Inflammatory macrophage (primary cell): ENCODE measurements at places on chromosomes 5 and 9.

DNA sequence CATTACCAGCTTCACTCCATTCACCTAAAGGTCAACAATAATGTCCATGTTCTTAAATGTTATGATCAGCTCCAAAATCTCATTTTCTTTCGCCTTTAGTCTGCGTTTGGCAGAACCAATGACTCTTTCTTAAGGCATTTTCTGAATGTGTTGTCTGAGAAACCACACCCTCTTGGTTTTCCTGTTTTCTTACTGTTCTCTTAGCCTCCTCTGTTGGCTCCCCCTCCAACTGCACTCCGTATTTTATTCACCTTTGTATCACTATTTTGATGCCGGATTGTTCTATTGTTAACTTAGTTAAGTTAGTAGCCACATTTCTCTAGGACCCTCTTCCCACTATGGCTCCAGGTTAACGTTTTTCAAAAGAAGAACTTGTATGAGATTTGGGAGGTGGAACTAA lies 185.6 kb downstream of the DMAC1 start:
- no peak for DNase-seq

DNA sequence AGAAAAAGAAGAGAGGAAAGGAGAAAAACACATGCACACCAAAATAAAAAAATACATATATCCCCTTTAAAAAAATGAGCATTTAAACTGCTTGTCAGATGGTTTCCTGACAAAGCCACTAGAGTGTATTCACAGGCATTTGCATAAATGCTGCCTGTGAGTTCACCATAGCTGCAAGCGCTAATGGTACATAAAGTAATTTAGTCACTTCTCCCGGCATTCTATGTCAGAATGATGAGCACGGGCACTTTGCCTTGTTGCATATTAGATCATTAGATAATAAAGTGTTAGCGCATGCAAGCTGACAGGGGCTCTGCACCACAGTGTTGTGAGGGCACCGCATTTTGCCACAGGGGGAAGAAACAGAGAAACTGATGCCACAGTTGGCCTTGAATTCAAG lies 280.6 kb downstream of the EBF1 start:
- no peak for DNase-seq

DNA sequence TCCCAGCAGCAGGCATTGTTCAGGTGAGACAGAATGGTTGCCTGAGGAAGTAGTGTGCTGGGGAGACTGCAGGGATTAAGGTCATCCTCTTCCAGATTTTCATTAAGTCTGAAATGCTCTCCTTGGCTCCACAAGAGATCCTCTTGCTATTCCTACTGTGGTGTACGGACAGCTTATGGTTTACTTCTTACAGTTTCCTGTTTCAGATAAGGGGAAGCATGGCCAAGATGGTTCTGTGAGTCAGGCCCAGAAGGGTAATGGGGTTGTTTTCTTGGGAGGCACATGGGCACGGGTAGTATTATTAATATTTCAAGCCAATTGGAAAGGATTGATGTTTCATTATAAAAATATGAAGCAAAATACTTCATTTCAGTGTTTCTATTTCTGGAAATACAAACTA lies 42.9 kb downstream of the GLRX start:
- DNase-seq: peak; percentile 69

DNA sequence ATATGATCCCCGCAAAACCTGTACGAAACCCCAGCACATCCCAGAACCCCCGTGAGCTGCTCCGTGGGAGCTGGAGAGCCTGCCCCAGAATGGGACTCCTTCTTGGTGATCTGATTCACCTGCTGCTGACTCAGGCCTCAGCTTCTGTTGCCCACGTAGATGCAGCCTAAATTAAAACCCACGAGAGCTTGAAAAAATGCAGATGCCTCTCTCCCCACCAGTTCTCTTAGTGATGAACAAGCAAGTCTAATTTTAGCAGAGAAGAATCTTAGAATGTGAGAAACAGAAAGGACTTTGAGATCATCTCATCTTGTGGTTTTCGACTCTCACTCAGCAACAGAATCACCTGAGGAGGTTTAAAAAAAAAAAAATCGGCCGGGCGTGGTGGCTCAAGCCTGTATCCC lies 57.6 kb downstream of the TMOD1 start:
- DNase-seq: no peak

DNA sequence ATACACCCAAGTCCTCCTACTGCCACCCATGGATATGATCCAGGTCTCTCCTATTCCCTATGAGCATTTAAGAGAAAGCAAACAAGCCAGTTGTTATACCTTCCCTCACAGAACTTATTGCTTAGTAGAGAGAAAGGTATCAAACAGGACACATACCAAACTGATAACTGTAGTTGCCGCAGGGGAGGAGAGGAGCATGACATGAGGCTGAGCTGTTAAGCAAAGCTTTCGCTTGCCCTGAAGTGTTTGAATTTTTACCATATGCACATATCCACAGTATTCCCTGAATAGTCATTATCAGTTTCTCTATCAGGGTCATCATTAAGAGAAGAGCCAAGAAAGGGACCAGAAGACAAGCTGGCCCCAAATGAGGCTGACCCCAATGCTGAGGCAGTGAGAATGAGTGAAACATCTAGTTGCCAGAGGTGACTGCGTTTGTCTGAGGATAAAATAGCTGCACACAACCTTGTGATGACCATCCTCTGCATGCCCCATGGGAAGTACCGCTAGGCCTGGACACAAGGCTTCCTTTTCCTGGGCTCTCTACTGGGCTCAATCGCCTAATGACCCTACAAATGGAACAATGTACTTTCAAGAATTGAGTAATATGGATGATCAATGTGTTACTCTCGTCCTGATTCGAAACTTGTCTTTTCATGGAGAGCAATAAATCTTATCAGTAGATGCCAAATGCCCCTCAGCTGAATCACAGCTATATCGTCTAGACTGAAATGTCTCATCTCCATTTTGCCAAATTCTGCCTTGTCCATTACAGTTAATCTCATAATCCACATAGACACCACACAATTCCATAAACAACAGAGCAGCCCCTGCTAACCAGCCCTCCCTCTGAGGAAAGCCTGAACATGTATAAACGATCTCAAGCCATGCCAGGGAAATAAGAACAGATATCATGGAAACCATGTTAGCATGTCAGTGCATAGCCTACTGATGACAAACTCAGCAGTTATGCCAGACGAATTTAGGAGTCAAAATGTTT lies 4.3 kb upstream of the IFNK start:
- no peak for DNase-seq

DNA sequence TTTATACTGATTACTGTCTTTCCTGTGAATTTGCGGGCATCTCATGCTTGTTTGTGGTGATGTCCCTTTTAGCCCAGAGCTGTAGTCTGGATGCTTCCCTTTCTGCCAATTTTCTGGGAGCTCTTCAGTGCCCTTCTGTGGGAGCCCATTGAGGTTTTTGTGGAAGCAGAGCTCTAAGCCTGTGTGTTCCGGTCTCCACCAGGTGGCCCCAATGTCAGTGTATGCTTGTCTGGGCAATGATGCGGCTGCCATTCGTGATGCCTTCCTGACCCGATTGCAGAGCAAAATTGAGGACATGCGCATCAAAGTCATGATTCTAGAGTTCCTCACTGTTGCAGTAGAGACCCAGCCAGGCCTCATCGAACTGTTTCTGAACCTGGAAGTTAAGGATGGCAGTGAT lies 35.1 kb downstream of the SH3GLB2 start:
- DNase-seq: peak; percentile 5

- no peak for DNase-seq
These were observed 20.2 kb downstream of the ZNF474 start for GRCh38 chr5:122149321-122150090.

- no peak for DNase-seq
These were observed 13.8 kb downstream of the CYFIP2 start for GRCh38 chr5:157279605-157280239.

GRCh38 chr9:120616966-120617935 lies 37.3 kb upstream of the CDK5RAP2 start:
- no peak for DNase-seq

GRCh38 chr9:84419031-84419602 lies 78.6 kb upstream of the SLC28A3 start:
- DNase-seq: peak; percentile 23

DNA sequence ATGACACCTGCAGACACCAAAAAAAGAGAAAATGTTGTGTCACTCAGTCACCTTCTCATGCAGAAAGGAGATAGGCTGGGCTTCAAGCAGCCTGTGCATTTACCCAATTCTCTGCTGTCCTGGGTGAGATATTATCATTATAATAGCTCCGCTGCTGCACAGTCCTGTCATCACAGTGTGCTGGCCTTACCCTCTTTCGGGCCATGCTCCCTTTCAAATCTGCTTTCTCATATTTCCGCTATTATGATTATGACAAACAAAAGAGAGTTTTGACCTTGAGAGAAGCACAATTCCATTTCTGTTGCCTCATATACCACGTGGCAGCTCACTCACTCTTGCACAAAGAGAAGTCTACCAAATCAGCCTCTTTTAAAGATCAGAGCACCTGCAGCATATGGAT lies 1350.1 kb upstream of the ACO1 start:
- DNase-seq: no peak

- no peak for DNase-seq
These were observed 164.0 kb downstream of the GHR start for GRCh38 chr5:42587096-42587723.

DNA sequence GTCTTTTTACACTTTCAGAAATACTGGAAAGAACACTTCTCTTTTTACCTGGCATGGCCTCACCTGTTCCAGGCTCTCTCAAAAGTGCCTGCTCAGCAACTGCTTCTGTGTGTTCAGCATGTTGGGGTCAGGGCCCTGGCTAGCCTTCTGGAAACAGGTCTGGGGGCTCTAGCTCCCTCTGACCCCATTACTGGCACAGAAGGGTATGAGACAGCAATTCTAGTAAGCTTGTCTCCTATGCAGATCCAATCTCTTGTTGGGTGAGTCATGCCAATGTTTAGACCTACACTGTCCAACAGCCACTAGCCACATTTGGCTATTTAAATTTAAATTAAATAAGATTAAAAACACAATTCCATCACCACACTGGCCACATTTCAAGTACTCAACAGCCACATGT lies 80.8 kb downstream of the MAPKAP1 start:
- DNase-seq: no peak

DNA sequence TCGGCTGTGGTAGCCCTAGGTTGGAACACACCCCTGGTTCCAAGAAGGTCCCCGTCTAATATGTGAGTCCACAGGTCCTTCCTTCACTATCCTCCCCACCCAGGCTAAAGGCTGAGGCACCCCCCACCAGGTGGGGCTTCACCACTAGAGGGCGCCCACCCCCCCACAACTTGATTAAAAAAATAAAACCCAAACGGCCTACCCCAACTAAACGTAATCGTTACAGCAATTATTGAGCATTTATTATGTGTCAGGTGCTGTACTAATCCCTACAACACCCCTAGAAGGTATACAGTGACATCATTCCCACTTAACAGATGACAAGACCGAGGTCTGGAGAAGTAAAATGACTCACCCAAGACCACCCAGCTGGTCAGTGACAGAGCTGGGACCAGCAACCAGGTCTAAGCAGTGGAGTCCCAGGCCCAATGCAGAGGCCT lies 65.0 kb downstream of the FGF18 start:
- DNase-seq: peak; percentile 17

DNA sequence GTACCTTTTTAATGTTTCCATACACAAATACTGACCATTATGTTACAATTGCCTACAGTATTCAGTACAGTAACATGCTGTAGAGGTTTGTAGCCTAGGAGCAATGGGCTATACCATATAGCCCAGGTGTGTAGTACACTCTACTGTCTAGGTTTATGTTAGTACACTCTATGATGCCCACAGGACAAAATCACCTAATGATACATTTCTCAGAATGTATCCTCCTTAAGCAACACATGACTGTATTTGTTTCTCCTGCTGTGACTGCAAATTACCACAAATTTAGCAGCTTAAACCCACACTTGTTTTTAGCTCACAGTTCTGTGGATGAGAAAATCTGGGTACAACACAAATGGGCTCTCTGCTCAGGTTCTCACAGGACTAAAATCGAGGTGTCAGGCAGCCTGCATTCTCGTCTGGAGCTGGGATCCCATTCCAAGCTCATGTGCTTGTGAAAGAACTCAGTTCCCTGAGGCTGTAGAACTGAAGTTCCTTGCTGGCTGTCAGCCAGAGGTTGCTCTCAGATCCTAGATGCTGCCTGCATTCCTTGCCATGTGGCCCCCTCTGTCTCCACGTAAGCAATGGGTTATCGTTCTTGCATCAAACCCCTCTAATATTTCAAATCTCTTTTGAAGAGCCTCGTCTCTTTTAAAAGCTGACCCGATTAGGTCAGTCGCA lies 38.6 kb upstream of the PIK3R1 start:
- DNase-seq: no peak

- DNase-seq: no peak
These were observed 412.1 kb upstream of the CDH10 start for GRCh38 chr5:25056836-25057235.

- no peak for DNase-seq
These were observed 62.2 kb upstream of the SLC12A2 start for GRCh38 chr5:128021411-128021810.

DNA sequence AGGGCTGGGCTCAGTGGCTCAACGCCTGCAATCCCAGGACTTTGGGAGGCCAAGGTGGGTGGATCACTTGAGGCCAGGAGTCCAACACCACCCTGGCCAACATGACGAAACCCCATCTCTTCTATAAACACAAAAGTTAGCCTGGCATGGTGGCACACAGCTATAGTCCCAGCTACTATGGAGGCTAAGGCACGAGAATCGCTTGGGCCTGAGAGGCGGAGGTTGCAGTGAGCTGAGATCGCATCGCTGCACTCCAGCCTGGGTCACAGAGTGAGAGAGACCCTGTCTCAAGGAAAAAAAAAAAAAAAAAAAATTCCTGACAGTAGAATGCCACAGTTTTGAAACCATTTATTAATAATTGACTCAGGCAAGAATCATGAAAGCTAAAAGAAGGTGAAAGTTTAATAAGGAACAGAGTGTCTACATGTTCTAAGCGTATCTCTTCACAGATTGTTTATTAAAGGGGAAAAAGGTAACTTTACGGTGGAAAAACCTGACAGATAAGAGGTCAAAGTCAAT lies 5.7 kb upstream of the PTGR1 start:
- DNase-seq: no peak

GRCh38 chr5:128455841-128456361 lies 82.1 kb downstream of the FBN2 start:
- DNase-seq: no peak

DNA sequence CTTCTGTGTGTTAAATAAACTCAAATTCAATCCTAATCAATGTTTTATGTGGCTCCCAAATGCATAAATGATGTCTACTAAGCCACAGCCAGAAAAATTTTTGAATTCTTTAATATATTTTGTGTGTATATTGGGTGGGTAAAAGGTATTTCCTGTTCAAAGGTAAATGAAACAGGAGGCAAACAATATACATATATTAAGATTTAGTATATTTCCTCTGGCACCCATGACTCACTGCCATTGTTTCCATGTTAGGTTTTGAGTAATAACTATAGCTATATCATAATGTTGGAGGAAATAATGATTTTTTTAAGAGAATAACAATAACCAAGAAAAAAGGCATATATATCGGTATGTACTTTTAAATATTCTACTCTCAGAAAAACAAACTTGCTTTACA lies 1071.9 kb upstream of the CDH10 start:
- DNase-seq: no peak

GRCh38 chr5:178587763-178588611 lies 2.2 kb downstream of the COL23A1 start:
- no peak for DNase-seq

- DNase-seq: no peak
These were observed 417.5 kb downstream of the HINT1 start for GRCh38 chr5:130747556-130747955.
